ENCODE measurements at places on chromosomes 6 and 20. TPM values are rescaled to one million over a fixed set of nuclear protein-coding genes. Genes with fewer than 3 reads are reported as not detected.

PDE10A gene
- 0.32 TPM for total RNA-seq

DCBLD1 gene
- 19.9 TPM for total RNA-seq

DNA sequence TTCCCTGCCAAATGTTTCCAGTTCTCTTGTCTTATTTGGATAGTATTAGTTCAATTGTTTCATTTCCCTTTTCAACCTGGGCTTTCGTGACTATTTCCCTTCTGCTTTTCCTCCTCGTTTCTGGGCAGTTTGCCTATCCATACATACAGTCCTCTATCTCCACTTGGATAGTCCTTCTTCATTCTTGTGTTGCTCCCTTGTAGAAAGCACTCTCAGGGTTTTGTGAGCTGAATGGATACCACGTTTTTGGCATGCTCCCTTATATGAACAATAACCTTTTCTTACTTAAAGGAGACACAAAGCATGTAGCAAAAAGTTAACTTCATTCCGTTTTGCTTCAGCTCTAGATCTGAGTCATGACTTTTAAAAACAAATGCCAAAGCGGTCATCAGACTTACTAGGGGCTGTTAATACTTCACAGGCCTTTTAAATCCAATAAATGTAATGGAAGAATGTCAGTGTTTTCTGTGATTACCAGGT lies 16.6 kb downstream of the CRYBG1 start:
- peak; percentile 19 for DNase-seq

DNA sequence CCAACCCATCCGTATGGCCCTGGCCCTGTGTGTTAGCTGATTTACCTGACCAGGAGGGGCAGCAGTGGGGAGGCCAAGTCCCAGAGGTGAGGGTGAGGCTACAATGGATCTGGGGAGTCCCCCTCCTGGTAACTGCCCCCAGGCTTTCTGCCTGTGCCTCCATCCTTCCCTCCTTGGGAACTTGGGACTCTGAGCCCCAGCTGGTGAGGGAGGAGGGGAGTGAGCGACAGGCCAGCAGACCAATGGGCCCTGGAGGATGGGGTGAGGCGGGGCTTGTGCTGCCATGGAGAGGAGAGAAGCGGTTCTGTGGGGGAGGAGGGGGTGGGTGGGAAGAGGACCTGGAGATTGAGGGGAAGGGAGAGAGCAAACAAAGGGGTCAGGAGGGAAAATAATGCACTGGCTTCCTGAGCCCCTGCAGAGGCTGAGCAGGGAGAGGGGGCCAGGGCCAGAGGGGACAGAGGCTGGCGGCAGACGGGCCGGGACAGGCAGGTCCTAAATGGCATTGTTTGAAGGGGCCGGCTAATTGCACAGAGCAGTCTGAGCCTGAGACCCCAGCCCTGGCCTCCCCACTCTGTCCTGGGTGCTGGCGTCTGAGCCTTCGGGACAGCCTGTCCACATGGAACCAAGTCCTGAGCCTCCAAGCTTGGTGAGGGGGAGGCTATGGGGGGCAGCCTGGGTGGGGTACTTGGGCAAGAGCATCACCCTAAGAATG lies 17.5 kb downstream of the DNMT3B start:
- DNase-seq = no peak

ZC2HC1B gene
- not detected for total RNA-seq

DNA sequence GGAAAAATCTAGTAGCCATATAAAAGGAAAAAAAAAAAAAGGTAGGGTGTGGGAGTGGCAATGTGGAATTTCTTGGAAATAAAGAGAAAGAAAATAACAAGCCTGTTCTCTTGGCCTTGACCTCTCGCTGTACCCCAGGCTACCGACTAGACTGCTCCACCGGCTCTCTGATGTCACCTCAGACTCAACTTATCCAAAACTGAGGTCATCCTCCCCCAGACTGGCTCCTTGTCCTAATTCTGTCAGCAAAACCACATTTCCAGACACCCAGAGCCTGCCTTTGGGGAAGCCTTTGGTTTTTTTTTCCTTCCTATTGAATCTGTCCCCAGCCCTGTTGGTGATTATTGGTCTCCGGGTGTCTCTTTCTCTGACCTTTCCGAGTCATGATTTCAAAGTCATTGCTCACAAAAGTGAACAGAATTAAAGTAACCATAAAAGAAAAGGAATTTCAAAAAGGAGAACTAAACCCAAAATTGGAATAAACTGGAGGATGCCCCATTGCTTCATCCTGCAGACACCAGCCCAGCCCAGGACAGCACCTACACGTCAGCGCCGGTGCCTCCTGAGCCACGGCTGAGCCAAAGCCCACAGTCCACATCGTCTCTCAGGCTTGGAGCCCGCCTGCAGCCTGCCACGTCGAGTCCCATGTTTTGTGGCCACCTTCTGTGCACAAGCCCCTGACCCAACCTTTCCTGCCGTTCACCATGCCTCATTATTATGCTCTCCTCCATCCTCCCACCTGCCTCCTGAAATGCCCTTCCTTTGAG lies 170.7 kb downstream of the MYLK4 start:
- DNase-seq = no peak

GRCh38 chr6:75213112-75213511 lies 7.3 kb upstream of the COL12A1 start:
- DNase-seq = no peak

- DNase-seq = no peak
Measured at GRCh38 chr6:15485936-15486335, 176.9 kb downstream of the DTNBP1 start.

DNA sequence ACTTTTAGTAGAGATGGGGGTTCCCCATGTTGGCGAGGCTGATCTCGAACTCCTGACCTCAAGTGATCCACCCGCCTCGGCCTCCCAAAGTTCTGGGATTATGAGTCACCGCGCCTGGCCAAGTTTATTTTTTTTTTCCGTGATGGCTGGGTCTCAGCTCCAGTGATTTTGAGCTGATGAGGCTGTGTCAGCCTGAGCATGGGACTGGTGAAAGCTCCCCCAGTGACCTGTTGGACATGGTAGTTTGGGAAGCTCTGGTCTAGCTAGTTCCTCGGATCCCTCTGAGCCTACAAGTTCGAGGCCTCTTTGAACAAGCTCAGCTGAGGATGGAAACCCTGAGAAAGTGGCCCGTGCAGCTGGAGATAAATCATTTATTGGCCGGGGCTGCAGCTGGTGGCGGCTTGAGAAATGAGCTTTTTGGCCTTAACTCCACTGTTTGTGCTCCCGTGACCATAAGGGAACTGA lies 126.8 kb downstream of the SNX5 start:
- peak; percentile 34 for DNase-seq

PNLDC1 gene
- total RNA-seq = not detected

- DNase-seq = no peak
Measured at GRCh38 chr20:45392733-45393132, 14.6 kb upstream of the TP53TG5 start.

CCM2L gene
- 21.5 TPM for total RNA-seq

- no peak for DNase-seq
Measured at GRCh38 chr6:88585276-88585692, 378.1 kb downstream of the RNGTT start.

DNA sequence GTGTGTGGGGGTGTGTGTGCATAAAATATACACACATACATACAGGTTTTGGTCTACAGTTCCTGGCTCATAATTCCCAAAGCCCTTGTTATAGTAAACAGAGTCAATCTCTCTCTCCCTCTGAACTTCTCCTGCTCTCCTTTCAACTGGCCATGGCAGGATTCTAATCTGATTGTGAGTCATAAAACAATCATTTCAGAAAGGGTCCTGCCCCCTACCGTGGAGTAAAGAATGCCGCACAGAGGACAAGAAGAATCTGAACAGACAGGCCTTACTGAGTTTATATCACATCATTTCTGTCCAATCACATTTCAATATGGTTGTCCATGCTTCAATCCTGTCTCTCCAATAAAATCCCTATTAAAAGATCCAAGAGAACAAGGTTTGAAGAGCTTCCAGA lies 416.9 kb downstream of the FRK start:
- DNase-seq = peak; percentile 12

- DNase-seq = no peak
Measured at GRCh38 chr20:16387666-16388065, 185.6 kb downstream of the KIF16B start.

DNA sequence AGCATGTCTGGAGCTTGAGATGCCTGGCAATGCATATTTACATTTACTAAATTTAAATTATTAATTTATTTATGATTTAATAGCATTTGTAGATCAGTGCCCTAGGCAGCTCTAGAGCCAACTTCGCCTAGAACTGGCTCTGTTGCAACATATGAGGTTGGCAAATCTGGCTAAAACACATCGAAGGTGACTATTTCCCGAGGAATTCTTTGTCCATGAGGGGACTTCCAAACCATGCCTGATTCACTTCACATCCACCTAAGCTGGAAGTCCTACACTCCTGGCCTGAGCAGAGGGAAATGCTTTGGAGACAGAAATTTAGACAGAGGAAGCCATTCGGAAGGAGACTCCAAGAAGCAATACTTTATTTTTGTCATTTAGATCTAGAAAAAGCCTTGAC lies 211.0 kb upstream of the ARG1 start:
- no peak for DNase-seq

GRCh38 chr6:159899994-159900745 lies 9.4 kb downstream of the MAS1 start:
- peak; percentile 89 for DNase-seq

DNA sequence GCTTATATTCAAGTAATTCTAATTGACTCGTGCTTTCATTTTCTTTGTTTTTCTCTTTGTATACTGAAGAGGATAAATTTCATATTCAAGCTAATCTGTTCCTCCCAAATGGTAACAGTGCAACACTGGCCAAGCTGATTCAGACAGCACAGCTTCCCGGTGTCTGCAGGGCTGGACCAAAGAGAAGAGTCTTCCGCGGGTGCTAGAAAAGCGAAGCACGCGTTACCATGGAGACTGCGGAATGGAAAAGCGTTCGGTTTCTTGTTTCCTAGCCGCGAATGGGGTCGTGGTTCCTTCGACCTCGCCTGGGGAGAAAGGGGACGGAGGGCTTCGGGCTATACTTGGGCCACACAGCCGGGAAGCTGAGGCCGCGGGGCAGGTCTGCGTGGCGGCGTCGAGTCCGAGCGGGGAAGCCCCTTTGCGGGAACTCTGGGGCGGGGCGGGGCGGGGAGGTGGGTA lies 6.2 kb upstream of the ZNF311 start:
- peak; percentile 57 for DNase-seq

LPA gene
- total RNA-seq = not detected

DNA sequence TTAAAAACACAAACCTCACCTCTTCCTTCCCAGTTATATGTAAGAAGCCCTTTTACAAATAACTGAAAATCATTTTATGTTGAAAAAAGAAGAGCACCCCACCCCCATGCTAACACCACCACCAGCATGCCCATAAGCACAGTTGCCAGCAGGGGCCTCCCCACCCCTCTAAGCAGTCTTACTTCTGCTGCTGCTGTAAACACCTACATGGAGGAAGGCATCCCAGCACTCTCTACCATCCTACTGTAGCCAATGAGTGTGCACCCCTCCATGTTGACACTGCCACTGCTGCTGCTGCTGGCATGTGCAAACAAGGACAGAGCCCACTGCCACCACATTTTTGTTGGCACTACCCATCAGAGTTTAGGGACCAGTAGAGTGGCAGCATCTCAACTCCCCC lies 49.6 kb upstream of the PHIP start:
- DNase-seq = no peak

DLK2 gene
- not detected for total RNA-seq

- DNase-seq = no peak
Measured at GRCh38 chr20:60055740-60056139, 97.5 kb downstream of the CDH26 start.

All from Caki2 (cell line).